ENCODE measurements at places on chromosomes 11 and 22.

DNA sequence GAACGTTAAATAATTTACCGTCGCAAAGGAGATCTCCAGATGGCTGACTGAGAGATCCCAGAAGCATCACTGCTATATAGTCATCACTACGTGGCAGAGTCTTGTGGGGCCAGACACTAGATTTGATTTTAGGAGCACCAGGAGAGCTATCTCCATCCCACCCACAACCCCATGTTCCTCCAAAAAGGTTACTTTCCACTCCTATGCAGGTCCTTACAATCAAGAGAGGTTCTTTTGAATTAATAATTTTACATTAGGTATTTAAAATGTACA, 19.4 kb downstream of the GUCY1A2 start:
- no peak for DNase-seq

GRCh38 chr22:21866833-21867527, 465 bp downstream of the MAPK1 start:
- DNase-seq, result no peak

GRCh38 chr22:44776605-44777363, 24.4 kb downstream of the ARHGAP8 start:
- no peak for DNase-seq

- DNase-seq, result no peak
Measured at GRCh38 chr11:23023319-23023718, 163.0 kb upstream of the CCDC179 start.

- no peak for DNase-seq
Measured at GRCh38 chr11:32641361-32641760, 57.7 kb downstream of the EIF3M start.

DNA sequence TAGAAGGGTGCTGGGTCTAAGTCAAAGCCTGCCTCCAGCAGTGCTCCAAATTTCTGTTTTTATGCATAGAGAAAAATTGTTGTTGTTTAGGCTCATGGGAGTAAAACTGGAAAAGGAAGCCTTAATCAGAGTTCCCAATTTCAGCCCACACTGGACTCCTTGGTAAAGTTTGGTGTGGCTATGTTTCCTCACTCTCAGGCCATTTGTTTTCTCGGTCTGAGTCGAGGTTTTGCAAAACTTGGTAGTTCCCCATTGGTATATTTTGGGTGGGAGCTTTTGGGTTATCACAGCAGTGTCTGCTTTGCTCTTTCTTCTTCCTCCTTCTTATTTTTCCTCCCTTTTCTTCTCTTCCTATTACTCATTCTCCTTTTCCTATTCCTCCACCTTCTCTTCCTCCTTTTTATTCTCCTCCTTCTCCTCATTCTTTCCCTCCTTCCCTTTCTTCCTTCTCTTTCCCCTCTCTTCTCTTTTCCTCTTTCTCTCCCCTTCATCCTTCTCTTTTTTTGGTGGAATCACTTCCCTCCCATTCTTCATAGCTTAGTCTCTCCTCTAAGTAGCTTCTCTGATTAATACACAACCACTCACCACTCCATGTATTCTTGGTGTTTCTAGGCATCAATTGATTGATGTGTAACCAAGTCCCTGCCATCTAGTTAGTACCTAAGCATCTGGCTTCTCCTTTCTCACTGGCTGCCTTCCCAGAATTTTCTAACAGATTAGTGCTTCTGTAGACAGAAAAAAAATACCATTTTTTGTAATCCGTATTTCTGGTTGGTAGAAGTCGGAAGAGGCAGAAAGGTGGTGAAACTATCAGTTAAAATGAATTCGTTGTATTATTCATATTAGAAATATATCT, 10.1 kb downstream of the SLC5A1 start:
- DNase-seq, result no peak

Measured in GM10248 (cell line).